ENCODE measurements at places on chromosomes 13 and 19.

- DNase-seq, result no peak
Observed at GRCh38 chr13:76820759-76821158, 65.4 kb downstream of the KCTD12 start.

GRCh38 chr13:32310134-32310706 lies 4.9 kb downstream of the ZAR1L start:
- DNase-seq, result peak; percentile 68

GRCh38 chr19:6414793-6415590 lies 9.6 kb downstream of the KHSRP start:
- no peak for DNase-seq

DNA sequence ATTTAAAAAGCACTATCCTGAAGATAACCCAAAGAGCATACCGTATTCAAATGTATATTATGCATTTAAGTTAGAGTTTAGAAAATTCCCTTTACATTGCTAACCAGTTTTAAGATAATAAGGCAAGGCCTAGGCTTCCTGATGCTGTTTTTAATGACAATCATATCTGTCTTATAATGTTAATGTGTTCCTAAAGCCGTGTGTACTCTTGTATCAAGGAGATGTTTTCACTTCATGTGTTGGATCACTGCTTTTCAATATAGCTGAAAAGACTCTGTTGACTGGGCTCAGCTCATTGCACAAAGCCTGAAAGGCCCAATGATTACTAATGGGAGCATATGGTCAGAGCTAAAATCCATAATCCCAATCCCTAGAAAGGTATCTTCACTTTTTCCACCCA lies 81.6 kb downstream of the DACH1 start:
- no peak for DNase-seq

- no peak for DNase-seq
Observed at GRCh38 chr19:4499855-4500254, 18.4 kb downstream of the PLIN4 start.

GRCh38 chr19:47274891-47275761 lies 441 bp downstream of the INAFM1 start:
- no peak for DNase-seq

DNA sequence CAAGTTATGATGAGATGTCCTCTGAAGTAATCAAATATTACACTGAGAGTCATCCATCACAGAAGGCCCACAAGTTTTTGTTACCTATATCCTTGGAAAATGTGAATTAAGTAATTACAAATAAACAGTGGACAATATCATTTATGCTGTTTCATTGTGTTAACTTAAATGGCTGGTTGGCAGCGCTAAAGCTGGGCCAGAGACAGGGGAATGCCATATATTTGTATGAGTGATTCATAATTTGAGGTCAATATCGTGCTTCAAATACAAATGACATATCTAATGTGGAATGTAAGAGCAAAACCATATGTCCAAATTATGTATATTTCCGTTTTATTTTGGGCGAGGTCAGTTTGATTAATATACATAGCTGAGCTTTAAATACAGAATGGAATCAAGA lies 1556.2 kb downstream of the SLITRK5 start:
- no peak for DNase-seq

DNA sequence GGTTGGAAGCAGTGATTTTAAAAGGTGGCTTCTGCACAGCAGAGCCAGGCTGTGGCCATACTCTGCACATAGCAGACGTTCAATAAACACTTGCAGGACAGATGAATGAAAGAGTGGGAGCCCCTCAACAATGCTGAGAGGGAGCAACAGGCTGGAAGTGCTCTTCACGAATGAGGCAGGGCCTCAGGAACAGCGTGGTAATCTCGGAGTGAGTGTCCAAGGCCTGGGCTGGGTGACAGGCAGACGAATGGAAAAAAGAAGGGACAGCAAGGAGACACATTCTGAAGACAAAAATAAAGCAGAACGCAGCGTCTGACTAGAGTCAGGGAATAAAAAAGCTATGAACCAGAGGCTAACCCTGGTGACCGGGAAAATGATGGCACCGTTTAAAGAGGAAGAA lies 11.1 kb downstream of the GJA3 start:
- DNase-seq, result no peak

GRCh38 chr19:34429553-34429952 lies 1.4 kb downstream of the UBA2 start:
- DNase-seq, result no peak
